ENCODE measurements at places on chromosomes 13 and 19.
A peak's percentile ranks its signal among the peaks of the same experiment; 100 is the strongest.

DNA sequence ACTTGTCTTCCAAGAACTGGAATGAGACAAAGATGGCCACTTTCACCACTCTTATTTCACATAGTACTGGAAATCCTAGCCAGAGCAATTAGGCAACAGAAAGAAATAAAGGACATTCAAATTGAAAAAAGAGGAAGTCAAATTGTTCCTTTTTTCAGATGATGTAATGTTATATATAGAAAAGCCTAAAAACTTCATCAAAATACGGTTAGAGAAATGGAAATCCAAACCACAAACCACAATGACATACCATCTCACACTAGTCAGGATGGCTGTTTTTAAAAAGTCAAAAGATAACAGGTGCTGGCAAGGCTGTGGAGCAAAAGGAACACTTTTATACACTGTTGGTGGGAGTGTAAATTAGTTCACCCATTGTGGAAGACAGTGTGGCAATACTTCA is 113.3 kb upstream of the SPRY2 start:
- peak; percentile 65 for DNase-seq

DNA sequence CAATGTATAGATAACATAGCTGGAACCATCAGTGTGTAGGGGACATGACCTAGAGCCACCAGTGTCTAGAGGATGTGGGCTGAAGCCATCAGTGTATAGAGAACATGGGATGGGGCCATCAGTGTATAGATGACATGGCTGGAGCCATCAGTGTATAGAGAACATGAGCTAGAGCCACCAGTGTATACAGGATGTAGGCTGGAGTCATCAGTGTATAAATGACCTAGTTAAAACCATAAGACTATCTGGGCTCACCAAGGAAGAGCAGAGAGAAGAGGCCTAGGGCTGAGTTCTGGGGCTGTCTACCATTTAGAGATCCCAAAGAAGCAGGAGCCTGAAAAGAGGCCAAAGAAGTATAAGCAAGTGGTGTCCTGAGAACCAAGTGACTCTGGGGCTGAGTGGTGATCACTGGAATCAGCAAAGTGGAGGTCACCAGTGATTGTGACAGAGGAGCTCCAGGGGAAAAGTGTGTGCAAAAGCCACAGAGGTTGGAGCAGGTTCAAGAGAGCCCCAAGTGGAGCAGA is 41.0 kb downstream of the RFX2 start:
- DNase-seq, result no peak

DNA sequence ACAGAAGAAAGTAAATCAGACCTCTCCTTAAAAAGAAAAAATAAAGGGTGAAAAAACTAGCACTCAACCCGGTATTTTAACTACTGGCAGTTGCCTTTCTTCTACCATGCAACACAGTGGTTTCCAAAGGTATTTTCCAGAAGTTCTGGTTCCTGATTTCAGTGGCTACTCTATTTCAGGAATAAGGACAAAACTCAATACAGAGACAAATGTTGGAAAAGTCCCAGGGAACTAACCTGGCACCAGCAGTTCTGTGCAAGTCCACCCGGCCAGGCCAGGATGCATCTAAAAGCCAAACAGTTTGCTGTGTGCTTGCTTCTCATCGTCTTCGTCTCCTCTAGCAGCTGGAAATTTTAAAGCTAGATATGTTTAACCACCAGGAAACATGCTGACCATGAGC is 52.5 kb downstream of the FOXO1 start:
- no peak for DNase-seq

- no peak for DNase-seq
Observed at GRCh38 chr13:96851856-96852445, 142.3 kb downstream of the OXGR1 start.

- no peak for DNase-seq
Observed at GRCh38 chr13:44694842-44695241, 118.7 kb upstream of the TSC22D1 start.

GRCh38 chr19:22616659-22617058 is 17.5 kb upstream of the ZNF492 start:
- DNase-seq, result no peak

GRCh38 chr13:113916330-113916815 is 52.5 kb upstream of the GAS6 start:
- no peak for DNase-seq

DNA sequence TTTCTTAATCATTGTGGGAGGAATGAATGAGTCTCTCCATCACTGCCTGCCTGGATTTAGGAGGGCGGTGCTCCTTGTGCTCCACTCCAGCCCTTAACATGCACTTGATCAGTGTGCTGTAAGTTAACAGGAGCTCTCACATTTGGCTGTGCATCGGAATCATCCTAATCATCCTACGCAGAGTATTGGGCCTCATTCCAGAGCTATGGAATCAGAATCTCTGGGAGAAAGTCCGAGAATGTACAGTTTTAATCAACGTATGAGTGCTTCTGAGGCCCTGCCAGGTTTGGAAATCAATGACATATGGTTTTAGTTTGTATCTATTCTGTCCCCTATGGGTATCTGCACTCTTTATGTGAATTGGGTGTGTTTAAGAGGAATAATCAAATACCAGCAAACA is 34.9 kb upstream of the DCLK1 start:
- no peak for DNase-seq

DNA sequence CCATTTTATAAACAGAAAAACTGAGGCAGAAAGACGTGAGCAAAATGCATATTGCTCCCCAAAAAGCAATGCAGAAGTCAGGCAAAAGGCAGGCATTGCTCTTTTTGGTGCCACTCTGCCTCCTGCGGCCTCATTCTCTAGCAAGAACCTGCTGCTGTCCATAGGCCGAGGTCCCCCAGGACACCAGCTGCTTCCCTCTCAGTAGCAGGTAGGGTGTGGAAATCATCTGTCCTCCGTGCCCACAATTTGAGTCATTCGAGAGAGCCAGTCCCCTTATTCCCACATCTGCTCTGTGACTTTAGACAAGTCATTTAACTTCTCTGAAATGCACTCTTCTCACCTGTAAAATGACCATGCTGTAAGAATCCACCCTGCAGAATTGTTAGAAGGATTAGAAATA is 50.0 kb downstream of the TNFRSF19 start:
- DNase-seq, result no peak

GRCh38 chr19:30223866-30224688 is 148.1 kb upstream of the ZNF536 start:
- DNase-seq, result no peak

GRCh38 chr13:48275507-48275906 is 28.0 kb upstream of the RB1 start:
- DNase-seq, result no peak

- DNase-seq, result no peak
Observed at GRCh38 chr13:50277127-50277526, 261.9 kb downstream of the KCNRG start.

- no peak for DNase-seq
Observed at GRCh38 chr19:9014803-9015202, 4.6 kb upstream of the MUC16 start.

DNA sequence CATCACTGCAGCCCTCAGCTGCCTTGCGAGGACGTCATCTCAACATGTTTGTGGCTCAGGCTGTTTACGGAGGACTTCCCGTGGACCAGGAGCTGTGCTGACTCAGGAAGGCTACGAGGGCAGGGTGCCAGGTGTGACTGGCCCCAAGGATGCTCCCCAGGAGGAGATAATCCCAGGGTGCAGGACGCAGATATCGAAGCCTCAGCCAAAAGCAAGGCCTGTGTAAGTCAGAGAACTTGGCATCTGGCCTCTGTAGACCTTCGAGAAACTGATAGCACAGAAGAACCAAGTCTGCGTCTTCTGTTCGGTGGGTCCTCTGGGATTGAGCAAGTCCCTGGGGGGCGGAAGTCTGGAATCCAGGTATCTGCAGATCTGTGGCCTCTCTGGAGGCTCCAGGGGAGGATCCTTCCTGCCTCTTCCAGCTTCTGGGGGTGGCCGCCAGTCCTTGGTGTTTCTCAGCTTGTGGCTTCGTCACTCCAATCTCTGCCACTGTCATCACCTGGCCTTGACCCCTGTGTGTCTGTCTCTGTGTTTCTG is 2.6 kb upstream of the DOHH start:
- DNase-seq, result peak; percentile 26

- no peak for DNase-seq
Observed at GRCh38 chr19:19111136-19111835, 27.0 kb downstream of the TMEM161A start.

DNA sequence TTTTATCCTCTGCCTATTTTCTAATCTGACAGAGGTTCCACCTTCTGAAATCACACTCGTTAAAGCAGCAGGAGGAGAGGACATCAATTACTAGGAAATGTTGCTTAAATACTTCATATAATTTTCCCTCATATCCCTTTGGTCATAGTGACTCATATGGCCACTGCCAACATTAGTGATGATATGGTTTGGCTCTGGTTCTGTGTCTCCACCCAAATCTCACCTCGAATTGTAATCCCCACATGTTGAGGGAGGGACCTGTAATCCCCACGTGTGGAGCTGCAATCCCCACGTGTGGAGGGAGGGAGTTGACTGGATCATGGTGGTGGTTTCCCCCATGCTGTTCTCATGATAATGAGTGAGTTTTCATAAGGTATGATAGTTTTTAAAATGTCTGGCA is 618.4 kb upstream of the SLITRK5 start:
- DNase-seq, result peak; percentile 56

- DNase-seq, result no peak
Observed at GRCh38 chr19:52695996-52696395, 38.8 kb downstream of the ZNF611 start.

GRCh38 chr19:4206818-4207484 is 22.4 kb upstream of the EBI3 start:
- no peak for DNase-seq

GRCh38 chr13:31870511-31870910 is 131.2 kb downstream of the RXFP2 start:
- DNase-seq, result no peak

Data from astrocyte (in vitro differentiated cells and primary cell).